ENCODE measurements at places on chromosomes 7 and 10.

- DNase-seq = no peak
These were observed 73.5 kb downstream of the NUDCD3 start for GRCh38 chr7:44416941-44417340.

- no peak for DNase-seq
These were observed 126.6 kb downstream of the SORBS1 start for GRCh38 chr10:95434583-95434982.

- no peak for DNase-seq
These were observed 5.1 kb downstream of the PNLIPRP2 start for GRCh38 chr10:116625845-116626244.

GRCh38 chr7:121262221-121262620, 66.6 kb upstream of the WNT16 start:
- no peak for DNase-seq

GRCh38 chr10:62277971-62278370, 9.3 kb upstream of the RTKN2 start:
- no peak for DNase-seq

GRCh38 chr7:29202651-29203069, 8.1 kb downstream of the CHN2 start:
- DNase-seq = no peak

DNA sequence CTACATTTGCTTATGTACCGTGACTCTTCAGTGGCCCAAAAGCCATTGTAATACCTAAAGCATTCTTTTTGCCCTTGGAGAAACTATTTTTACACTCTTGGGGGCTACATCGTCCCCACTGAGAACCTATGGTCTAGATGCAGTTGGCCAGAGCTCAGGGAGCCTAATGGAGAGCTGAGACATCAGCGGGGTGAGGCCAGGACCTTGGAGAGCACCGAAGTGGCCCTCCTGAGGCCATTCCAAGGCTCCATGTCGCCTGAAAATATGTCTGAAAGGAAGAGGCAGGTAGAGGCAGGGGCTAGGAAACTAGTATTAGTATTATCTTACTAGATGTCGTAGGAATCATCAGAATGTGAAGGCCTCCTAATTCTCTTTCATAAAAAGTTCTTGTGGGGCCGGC, 4.9 kb downstream of the PKD2L1 start:
- DNase-seq = no peak

DNA sequence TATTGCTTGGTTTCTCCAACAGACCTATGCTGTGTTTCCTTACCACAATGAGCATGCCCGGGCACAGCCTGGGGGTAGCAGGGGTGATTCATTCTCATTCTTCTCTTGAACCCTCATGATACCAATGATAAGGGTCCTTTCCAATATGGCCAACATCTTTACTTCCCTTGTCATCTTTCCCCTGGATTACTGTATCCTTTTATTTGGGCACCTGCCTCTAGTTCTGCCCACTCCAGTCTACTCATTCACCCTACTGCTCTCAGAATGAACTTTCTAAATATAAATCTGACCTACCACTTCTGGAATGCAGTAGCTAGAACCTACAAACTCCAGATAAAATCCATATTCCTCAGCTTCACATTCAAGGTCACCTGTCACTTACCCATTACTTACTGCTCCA, 26.4 kb upstream of the ITPRID1 start:
- DNase-seq = no peak

DNA sequence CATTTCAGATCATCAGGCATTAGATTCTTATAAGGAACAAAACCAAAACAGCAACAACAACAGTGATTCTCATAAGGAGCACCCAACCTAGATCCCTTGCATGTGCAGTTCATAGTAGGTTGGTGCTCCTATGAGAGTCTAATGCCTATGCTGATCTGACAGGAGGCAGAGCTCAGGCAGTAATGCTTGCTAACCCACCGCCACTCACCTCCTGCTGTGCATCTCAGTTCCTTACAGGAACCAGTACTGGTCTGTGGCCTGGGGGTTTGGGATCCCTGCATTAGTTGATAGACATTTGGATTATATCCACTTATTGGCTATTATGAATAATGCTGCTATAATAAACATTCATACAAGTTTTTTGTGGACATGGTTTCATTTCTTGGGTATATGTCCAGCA, 14.0 kb downstream of the MKLN1 start:
- DNase-seq = no peak

DNA sequence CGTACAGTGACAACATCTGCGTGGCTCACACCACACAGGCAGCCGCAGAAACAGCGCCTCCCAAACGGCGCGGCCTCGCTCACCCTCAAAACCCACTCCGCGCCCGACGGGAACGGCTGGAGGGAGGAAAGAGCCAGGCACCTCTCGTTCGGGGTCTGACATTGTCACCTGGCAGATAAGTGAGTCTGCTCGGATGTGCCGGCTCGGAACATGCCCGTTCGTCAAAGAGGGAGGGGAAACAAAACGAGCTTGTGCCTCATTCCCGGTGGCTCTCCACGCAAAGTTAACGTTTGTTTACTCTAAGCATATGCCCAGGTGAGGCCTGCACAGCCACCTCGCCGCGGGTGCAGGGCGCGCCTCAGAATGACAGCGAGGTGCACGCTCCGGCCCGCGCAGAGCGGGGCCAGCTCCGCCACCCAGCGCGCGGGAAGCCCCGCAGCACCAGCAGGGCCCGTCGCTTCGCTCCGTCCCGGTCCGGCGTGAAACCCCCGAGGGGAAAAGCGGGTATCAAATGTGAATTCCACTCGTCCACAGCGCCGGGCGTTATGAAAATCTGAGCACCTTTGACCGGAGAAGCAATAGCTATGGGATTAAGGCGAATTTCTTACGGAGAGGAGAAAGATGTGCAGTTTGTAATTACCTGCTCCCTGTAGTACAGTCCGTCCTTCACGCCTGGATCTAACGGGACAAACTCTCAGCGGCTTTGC, 13.1 kb downstream of the CNPY1 start:
- DNase-seq = no peak

DNA sequence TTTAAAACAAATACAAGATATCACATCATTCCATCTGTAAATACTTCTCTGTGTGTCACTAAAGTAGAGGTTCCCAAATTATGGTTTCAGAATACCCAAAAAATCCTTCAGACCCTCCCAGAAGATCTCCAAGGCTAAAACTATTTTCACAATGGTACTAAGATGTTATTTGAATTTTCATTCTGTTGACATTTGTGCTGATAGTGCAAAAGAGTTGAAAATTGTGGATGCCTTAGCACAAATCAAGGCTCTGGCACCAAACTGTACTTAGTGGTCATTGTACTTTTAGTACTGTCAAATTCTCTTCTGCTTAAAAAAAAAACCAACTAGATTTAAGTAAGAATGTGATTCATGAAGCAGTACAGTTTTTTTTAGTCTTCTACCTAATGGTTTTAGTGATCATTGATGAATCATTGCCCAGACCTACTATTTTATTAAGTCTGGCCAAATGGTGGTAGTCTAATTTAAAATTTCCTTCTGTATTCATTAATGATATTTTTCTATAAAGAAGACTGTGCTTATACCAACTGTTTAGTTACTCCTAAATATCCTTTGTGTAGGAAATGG, 50.5 kb downstream of the TPST1 start:
- DNase-seq = no peak

DNA sequence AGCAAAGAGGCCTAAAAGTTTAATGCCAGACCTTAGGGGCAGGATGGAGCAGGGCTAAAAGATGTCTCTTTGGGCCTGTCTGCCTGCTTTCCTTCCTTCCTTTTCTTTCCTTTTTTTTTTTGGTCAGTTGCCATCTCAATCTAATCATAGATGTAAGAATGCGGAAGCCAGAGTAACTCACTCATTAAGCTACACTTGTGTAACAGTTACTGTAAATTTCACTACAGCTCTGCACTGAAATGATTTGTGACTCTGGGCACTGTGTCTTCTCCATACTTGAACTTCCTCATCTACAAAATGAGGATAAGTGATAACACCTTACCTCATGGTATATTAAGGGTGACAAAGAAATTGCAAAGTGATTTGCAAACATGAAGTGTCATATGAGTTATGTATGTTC, 75.5 kb upstream of the AGK start:
- no peak for DNase-seq

GRCh38 chr10:34046506-34047034, 712.1 kb upstream of the NRP1 start:
- no peak for DNase-seq

- no peak for DNase-seq
These were observed 7.0 kb upstream of the TET1 start for GRCh38 chr10:68553138-68553537.

DNA sequence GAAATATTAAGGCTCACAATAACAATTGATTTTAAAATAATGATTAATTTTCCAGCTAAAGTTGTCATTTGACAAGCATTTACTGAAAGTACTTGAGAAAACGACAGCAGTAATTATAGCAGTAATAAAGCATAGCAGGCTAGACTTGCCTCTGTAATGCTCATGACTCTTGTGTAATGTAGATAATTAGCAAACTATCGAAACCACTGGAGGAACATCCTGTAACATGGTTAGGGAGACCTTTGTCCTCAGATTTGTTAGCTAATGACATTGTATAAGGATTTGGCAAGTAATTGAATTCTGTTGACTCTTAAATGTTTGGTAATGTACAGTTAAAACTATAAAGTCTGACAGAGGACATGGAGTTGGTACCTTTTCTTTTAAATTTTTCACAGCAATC, 24.8 kb downstream of the ARL4A start:
- no peak for DNase-seq

GRCh38 chr10:28873540-28873939, 196.2 kb downstream of the BAMBI start:
- DNase-seq = no peak

All from activated T-cell treated with anti-CD3 and anti-CD28 coated beads for 24 hours (primary cell).